ENCODE measurements at places on chromosomes 2 and 18.

- no peak for DNase-seq
Measured at GRCh38 chr2:31297751-31298150, 63.8 kb downstream of the EHD3 start.

DNA sequence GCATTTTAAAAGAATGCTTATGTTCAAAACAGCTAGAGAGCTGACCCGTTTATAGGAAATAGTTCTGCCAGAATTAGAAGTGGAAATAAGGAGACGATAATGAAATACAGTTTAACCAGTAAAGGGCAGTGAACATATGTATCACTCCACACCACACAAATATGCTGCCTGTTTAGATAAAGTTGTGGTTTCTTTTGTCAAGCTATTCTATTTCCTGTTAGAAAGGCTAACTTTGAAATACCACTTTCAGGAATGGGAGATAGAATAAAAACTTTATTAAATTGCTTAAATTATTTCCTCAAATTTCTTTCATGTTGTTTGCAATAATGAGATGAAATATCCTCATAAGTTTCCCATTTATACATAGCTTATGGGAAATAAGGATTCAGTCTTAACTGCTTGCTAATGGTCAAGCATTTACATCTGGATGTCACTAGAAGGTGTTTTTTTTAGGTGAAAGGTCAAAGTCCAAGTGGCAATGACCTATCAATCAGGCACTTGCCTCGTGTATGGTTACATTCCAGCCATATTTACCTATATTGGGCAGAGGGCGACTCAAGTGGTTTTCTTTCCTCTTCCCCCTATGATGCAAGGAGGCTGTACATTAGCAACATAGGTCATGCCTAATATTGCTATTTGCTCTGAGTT is 148.9 kb downstream of the ZEB2 start:
- DNase-seq, result no peak

- no peak for DNase-seq
Measured at GRCh38 chr18:21809725-21810124, 69.1 kb downstream of the MIB1 start.

GRCh38 chr18:6714010-6714409 is 15.5 kb upstream of the ARHGAP28 start:
- DNase-seq, result no peak

DNA sequence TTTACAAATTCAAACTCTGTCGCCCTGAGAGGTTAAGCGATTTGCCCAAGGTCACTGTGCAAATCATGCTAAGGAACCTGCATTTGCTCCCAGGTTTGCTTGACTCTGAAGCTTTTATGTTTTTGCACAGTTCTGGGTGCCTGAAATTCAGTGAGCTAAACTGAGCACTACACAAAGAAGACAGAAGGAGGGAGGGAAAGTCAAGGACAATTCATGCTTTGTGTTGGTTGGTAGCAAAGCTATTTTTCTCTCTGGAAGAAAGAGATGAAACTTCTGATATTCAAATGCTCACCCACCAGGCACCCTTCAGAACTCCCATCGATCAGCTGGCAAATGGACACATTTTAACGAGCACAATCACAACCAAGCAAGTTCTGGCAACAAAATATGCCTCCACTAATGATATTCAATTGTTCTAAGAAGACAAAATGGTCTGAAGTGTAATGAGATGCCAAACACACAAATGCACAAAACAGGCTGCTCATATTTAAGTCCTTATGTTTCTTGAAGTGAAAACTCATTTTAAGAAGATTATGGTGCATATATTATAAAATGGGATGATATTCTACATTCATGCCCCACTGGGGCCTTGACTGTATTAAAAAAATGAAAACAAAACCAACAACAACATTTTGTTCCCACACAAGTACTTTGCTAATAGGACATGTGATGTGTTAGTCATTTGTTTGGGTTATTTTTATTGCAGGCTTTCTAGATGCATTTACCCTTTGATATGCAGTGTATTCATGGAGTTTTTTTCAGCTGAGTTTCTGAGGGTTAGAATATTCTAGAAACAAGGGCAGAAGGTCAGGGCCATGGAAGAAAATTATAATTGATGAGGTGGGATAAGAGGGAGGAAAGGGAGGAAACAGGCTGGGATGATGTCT is 445.6 kb upstream of the CELF4 start:
- DNase-seq, result no peak

DNA sequence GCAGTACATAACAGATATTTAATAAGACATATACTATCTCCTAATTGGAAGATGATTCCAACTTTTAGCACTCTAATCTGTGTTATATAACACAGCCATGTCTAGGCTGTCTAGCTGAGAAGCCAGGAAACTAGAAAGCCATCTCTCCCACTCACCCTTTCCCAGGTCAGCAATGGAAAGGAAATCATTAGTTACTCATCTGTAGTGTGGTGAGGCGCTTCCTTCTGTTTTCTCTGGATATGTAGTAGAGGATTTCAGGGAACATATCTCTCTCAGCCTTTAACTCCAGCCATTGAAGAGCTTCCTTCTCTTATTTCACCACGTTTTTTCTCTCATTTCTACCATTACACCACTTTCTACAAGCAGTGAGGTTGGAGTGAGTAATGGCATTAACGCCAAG is 19.4 kb downstream of the RBBP8 start:
- DNase-seq, result no peak

GRCh38 chr2:43899589-43899988 is 60.8 kb downstream of the ABCG8 start:
- no peak for DNase-seq

DNA sequence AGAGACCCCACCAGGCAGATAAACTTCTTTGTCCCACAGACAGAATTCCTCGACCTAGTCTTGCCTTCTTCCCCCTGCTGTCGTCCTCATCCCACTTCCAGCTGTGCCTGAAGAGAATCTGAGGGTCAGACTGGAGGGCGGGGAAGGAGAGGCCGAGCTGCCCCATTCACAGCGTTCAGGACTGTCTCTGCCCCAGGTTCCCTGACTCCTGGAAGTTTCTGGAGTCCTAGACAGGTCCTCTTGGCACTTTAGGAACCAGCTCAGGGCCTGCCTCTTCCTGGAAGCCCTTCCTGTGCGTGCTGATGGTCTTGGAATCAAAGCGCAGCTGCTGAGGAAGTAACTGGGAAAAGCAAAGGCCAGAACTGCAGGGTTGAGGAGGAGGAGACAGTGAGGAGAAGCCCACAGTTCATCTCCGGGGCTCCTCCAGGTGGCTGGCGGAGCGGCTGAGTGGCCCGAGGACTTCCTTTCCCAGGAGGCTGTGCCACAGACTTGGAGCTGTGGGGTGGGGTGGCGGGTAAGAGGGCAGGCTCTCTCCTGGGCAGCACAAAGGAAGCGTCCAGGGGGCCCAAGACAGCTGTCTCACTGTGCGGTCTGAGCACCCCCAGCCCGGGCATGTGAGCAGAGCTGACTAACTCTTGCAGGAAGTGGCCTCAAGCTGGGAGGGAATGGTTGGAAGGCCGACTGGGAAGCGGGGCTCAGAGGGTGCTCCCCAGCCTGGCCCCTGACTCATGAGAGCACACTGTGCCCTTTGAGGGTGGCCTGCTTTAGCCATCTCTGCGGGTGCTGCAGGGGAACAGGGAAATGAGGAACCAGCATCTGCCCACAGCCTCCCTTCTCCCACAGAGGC is 39.5 kb downstream of the SDC1 start:
- DNase-seq, result no peak

- DNase-seq, result no peak
Measured at GRCh38 chr2:133733901-133734255, 165.6 kb upstream of the NCKAP5 start.

DNA sequence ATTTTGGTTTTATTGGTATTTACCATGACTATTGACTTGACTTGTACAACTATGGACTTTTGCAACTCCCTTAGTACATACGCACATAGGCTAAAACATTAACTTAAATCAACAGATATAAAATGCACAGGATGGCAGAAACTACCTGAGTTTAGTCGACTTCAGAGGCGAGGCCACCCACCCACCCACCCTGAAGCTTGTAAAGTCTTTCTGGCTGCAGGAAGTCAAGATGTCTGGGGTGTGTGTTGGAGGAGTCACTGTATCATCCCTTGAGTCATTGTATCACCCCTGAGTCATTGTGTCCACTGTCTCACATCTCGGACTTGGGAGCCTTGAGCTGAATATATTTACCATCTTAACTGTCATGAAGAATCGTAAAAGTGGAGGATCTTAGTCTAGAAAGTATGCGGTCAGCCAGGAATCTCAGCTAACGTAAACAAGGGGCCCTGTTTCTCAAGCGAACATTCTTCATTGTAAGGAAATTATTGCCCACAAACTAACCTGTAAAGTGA is 140.0 kb upstream of the ST6GAL2 start:
- DNase-seq, result no peak

- DNase-seq, result no peak
Measured at GRCh38 chr18:2979871-2980790, 32.8 kb downstream of the LPIN2 start.

DNA sequence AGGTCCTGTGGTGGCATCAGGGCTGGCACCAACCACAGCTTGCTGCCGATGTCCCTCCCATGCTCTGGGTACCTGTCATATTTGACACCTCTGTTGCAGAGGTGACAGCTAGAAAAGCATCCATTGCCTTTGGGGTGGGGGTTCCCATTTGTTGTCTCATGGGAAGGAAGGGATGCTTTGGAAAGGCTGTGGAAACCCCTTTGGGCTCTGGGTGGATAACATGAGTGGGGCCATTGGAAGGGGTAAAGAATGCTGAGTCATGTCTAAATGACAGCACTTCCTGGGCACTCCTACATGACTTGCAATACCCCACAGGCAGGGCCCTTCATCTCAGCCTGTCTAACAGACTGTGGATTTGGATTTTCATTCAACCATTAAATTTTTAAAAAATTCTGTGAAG is 27.8 kb downstream of the CTIF start:
- DNase-seq, result no peak

GRCh38 chr18:55302167-55302833 is 285.7 kb downstream of the TCF4 start:
- no peak for DNase-seq

- DNase-seq, result no peak
Measured at GRCh38 chr18:54023471-54023870, 201.0 kb downstream of the MBD2 start.

Measured in DMS79 treated with DMSO at 0.1 percent for 48 hours (cell line).